NT2/D1 (cell line): ENCODE measurements at places on chromosomes 7 and 10.

DNA sequence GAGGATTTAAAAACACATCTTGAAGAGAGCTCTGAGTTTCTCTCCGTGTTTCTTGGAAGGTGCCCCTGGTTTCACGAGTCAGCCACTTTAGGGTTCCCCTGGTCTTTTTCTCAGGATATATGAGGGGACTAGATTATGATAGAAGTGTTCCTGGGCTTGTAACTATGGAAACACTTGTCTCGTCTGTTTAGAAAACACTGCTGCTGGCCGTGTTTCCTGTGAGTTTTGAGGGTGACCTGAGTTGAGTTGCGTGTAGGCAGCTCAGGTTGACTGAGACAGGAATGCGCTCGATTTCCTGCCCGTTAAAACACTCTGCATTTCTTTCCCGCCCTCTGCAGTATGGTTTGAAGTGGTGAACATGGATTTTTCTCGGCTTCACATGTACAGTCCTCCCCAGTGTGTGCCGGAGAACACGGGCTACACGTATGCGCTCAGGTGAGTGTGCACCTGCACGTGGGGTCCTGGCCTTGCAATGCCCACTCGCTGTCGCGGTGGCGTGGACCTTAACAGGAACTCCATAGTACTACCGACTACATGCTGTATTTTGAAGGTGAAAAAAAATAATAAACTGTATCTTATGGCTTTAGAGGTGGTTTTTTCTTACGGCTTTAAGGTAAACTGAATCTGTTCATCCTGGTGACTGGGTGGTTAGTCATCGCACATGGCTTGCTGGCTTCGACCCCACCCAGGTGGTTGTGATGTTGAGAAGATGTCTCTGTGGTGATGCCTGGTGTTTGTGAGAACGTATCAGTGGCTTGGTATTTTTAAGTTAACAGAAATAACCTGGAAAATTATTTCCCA is at the start of gene SUN1:
SUN1 (plus strand) TSS at position 310 of the 801 bp plus-strand sequence; CDS start at position 359, 49 bp downstream.
- no peak for DNase-seq

DNA sequence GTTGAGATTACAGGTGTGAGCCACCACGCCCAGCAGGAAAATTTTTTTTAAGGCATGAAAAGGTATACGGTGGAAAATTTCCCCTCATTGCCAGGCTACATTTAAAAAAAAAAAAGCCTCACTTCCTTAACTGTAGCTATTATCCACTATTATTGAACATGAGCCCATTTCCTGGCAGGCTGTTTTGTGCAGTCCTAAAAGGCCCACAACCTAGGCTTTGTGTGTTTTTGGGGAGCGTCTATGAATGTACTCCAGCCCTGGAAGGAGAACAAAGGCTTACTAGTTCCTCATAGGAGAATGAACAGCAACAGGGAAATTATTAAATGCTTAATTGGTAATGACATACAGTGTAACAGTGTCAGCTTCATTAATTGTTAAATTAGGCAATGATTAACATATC is 111.0 kb downstream of the ABLIM1 start:
- no peak for DNase-seq

DNA sequence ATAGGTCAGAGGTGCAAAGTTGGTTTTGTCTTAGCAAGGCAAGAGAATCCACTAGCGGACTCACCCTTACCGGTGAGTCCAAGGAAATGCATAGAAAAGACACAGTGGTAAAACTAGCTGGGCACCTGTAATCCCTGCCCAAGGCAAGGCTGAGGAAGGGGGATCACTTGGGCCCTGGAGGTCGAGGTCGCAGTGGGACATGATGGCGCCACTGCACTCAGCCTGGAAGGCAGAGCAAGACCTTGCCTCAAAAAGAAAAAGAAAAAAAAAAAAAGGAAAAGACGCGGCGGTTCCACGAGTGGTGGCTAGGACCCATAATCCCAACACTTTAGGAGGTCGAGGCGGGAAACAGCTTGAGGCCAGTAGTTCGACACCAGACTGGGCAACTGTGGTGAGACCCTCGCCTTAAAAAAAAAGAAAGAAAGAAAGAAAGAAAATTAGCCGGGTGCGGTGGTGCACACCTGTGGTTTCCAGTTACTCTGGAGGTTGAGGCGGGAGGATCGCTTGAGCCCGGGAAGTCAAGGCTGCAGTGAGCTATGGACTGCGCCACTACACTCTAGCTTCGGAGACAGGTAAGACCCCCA is 820 bp upstream of the OTUD1 start:
- no peak for DNase-seq

DNA sequence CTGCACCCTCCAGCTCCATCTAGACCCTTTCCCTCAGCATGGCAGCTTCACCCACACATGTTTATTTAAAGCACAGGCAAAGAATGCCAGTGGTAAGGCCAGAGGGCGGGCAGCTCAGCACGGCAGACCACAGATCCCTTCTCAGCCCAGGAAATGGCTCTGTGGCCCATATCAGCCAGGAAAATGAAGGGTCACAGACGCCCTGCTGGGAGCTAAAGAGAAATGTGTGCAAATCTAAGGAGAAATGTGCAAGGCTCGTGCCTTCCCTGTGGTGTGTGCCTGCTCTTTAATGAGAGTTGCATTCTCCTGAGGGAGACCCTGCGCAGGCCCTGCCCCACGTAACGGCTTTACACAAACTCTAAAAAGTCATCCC is 23.0 kb downstream of the PTPRN2 start:
- DNase-seq, result no peak

DNA sequence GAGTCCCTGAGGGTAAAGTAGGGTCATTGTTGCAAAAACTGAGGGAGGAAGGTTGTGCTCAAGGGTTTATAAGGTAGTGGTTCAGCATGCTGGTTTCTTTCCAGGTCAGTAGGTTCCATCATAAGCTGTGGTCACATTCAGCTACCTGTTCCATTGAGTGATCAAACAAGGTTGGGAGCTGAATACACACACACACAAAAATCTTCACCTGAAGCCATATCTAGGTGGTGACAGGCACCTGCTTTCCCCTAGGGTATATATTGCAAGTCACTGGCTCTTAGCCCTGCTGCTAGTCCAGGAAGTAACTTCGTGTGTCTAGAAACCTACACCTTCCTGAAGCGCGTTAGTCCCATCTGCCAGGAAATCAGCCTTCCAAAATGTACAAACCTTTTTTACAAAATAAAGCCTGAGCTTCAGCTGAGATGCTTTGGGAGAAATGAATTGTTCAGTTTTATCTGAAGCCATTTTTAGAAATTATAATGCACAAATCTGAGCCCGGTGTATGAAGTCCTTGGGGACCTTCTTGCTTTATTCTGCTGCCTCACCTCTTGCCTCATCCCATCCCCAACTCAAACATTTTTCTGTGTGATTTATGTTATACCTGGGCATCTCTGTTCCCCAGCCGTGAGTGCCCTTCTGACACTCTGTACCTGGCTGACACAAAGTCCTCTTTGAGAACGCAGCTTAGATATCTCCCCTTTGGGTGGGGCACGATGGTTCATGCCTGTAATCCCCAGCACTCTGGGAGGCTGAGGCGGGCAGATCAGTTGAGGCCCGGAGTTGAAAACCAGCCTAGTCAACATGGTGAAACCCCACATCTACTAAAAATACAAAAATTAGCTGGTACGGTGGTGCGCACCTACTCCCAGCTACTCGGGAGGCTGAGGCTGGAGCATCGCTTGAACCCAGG is 10.6 kb upstream of the LAMTOR4 start:
- no peak for DNase-seq

DNA sequence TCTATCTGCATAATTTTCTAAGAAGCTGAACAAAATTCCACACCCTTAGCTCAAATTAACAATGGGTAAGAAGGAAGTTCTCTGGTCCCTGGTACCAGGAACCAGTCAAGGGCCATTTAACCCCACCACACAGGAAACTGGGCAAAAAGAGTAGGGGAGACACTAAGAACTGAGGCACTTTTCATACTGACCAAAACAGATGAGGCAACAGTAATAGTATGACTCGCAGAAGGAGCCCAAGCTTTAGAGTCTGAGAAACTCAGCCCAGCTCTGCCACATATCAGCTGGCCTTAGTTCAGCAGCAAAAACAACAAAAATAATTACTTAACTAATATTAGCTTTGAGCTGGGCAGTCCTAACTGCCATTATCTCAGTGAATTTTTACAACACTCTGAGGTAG is 221.2 kb downstream of the FAM107B start:
- no peak for DNase-seq

DNA sequence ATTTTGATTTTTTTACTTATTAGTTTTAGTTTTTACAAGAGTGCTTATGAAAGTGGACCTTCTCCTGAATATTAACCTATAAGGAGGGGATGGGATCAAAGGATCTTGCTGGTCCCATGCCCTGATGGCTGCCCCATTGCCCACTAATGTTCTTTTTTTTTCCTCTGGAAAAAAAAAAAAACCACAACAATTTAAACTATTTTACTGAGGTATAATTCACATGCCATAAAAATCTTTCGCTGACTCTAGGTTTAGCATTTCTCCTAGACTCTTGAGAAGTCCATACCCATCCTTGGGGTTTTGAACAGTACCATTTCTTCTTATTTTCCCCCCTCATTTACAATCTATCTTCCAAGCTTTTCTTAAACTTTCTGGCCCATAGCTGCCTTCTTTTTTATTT is 481.8 kb downstream of the TFEC start:
- no peak for DNase-seq

GRCh38 chr10:79219322-79219957 is 127.8 kb upstream of the PPIF start:
- DNase-seq, result no peak
